A549 treated with DMSO at 1 μM for 4 hours (cell line): ENCODE measurements at places on chromosomes 3 and 15. TPM values are rescaled to one million over a fixed set of nuclear protein-coding genes. Genes with fewer than 3 reads are reported as not detected.

UBA5 gene
- 19.8 to 32.1 TPM (median 25.4 TPM) in 5 replicates for total RNA-seq

RFX7 gene
- 11.6 to 17.2 TPM (median 16.4 TPM) in 5 replicates for total RNA-seq

TMED3 gene
- 170 to 198 TPM (median 194 TPM) in 5 replicates for total RNA-seq

KLHL6 gene
- total RNA-seq: not detected in 5 replicates

BFSP2 gene
- not detected in 5 replicates for total RNA-seq

ABI3BP gene
- 1.0 to 4.1 TPM (median 1.7 TPM) in 5 replicates for total RNA-seq

WDR93 gene
- total RNA-seq: 0.13 to 0.21 TPM (median 0.19 TPM) in 5 replicates

LPCAT4 gene
- total RNA-seq: 52.7 to 67.3 TPM (median 58.4 TPM) in 5 replicates

FBXO45 gene
- 7.0 to 8.6 TPM (median 8.0 TPM) in 5 replicates for total RNA-seq

ZPLD1 gene
- 0.04 to 0.07 TPM (median 0.06 TPM) in 4 of 5 replicates, not detected in the other for total RNA-seq

SAXO2 gene
- total RNA-seq: 1.8 to 2.4 TPM (median 2.2 TPM) in 5 replicates

INSYN1 gene
- total RNA-seq: 1.4 to 2.6 TPM (median 2.1 TPM) in 5 replicates

SLC28A2 gene
- total RNA-seq: not detected in 5 replicates

AP3B2 gene
- 0.61 to 1.2 TPM (median 0.74 TPM) in 5 replicates for total RNA-seq

EPHA3 gene
- total RNA-seq: not detected in 5 replicates

FILIP1L gene
- total RNA-seq: 0.05 to 0.08 TPM (median 0.07 TPM) in 4 of 5 replicates, not detected in the other

GPR62 gene
- 0.06 TPM in 1 of 5 replicates, not detected in the others for total RNA-seq

ADGRG7 gene
- total RNA-seq: not detected in 5 replicates

FMN1 gene
- total RNA-seq: 0.24 to 0.44 TPM (median 0.33 TPM) in 5 replicates

GPR149 gene
- not detected in 5 replicates for total RNA-seq

CMTM7 gene
- total RNA-seq: 31.2 to 40.2 TPM (median 38.3 TPM) in 5 replicates

FBXW12 gene
- not detected in 5 replicates for total RNA-seq

EMC7 gene
- total RNA-seq: 139 to 154 TPM (median 148 TPM) in 5 replicates

TTLL13 gene
- total RNA-seq: 0.14 to 0.16 TPM (median 0.15 TPM) in 4 of 5 replicates, not detected in the other

CHRD gene
- 0.10 to 0.17 TPM (median 0.16 TPM) in 5 replicates for total RNA-seq

CHRNA7 gene
- total RNA-seq: 3.3 to 4.7 TPM (median 4.2 TPM) in 5 replicates

LIPH gene
- 7.2 to 9.3 TPM (median 8.4 TPM) in 5 replicates for total RNA-seq
